ENCODE measurements at places on chromosomes 5 and 9.

DNA sequence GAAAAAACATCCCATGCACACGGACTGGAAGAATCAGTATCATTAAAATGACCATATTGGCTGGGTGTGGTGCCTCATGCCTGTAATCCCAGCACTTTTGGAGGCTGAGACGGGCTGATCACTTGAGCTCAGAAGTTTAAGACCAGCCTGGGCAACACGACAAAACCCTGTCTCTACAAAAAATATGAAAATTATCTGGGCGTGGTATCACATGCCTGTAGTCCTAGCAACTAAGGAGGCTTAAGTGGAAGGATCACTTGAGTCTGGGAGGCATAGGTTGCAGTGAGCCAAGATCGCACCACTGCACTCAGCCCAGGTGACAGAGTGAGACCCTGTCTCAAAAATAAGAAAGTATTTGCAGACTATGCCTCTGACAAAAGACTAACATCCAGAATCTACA lies 68.4 kb downstream of the TTC39B start:
- no peak for DNase-seq

DNA sequence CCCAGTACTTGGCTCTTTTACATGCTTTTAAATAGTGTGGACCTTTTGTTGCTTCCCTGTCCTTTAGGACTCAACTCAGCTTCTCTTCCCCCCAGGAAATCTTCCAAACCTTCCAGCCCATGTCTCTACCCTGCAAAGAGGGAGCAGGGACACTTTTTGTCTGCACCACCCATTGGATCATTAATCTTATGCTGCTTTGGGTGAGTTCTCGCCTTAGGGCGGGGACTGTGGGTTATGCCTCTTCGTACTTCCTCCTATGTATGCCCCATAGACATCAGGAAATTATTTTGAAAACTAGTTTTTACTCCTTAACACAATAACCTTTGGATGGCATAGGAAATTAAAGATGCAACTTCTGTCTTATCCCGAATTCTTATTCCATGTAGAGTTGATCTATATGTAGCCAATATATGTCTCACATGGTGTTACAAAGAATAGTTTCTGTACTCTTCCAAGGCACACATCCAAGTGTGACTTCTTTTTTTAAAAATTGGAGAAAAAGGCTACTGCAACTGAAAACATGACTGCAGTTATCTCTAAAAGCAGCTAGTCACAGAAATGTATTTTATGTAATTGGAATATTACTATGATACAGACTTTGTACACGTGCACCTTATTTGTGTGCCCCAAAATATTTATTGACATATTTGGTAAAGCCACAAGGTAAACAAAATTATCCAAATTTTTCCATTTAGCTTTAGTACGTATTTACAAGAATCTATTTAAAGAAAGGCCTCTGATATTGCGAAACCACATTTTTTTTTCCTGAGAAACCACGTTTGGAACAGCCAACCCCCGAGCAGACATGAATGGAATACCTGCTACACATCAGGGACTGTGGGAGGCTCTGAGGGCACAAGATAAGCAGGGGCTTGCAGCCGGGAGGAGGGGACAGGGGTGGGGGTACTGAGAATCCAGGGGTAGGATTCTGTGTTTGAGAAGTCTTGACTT lies 133.6 kb downstream of the WDR41 start:
- DNase-seq = no peak

DNA sequence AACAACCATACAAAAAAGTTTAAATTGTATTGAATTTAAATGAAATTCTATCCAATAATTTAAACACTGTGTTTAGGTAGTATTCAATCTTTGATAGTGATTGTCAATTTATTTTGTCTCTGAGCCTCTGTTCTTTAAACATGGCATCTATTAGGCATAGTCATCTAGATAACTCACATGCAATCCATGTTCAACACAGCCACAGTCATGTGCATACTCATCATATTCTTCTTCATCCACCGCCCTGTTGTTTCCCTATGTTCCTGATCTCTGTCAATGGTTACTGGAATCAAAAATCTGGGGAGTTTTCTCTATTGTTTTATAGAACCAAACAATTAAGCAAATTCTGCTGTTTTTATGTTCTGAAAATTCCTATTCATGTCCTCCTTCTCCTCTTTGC lies 521.1 kb upstream of the DAB2 start:
- no peak for DNase-seq

DNA sequence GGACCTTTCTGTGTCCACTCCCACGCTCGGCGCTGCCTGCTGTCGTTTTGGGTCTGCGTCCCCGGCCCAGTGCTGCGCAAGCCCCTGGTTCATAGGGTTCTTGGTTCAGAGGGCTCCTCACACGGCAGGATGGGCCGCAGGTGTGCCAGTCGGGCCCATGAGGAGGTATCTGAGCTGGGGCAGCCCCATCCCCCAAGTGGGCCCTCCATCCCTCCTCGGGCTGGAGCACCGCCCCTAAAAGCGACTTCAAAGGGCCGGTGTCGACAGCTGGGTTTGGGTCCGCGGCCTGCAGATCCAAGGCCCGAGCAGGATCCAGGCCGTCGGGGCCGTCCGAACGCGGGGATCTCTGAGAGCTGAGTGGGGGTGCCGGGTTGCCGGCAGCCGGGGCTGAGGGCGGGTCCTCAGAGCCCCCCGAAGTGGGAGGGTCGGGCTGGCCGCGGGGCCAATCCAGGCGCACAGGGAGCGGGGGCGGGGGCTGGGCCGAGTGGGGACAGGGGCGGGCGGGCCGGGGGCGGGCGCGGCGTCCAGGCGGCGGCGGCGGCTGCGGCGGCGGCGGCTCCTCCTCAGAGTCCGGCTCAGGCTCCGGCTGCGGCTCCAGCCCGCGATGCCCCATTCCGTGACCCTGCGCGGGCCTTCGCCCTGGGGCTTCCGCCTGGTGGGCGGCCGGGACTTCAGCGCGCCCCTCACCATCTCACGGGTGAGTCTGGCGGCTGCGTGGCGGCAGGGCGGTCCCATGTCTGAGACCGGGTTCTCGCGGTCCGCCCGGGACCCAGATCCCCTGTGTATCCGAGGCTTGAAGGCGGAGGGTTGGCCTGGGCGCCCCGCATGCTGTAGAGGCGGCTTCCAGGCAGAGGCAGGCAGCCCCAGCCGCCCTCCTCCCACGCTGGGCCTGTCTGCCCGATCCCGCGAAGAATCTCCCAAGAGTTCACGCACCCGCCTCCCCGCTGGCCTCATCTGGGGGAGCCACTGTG lies at the start of gene PDLIM4:
TSS of gene PDLIM4 (plus strand) at position 566 of the 971 bp plus-strand sequence. CDS start at position 605, 39 bp downstream.
- DNase-seq = no peak

DNA sequence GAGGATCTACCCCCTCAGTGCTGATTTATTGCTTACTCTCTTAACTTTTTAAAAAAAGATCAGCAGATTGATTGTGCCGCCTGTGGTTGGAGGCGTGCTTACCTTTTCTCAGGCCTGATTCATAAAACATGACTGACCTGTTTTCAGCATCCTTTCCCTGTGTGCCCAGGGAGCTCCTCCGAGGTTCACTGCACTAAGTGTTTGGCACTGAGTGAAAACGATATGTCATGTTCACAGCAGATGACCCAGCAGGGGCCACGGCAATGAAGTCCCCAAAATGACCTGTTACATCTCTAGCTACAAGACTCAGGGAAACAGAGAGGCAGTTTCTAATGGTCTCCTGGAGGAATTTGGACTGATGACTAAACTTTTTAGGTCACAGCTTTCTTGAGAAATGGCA lies 69.9 kb downstream of the INSYN2B start:
- no peak for DNase-seq

Measured in HCT116 (cell line).